ENCODE measurements at places on chromosomes 5 and 9. TPM values are rescaled to one million over a fixed set of nuclear protein-coding genes. Genes with fewer than 3 reads are reported as not detected.

The TRIM7 gene
- polyA plus RNA-seq, result 27.6 TPM

- DNase-seq, result no peak
Measured at GRCh38 chr5:133241179-133242092, 189.6 kb downstream of the HSPA4 start.

DNA sequence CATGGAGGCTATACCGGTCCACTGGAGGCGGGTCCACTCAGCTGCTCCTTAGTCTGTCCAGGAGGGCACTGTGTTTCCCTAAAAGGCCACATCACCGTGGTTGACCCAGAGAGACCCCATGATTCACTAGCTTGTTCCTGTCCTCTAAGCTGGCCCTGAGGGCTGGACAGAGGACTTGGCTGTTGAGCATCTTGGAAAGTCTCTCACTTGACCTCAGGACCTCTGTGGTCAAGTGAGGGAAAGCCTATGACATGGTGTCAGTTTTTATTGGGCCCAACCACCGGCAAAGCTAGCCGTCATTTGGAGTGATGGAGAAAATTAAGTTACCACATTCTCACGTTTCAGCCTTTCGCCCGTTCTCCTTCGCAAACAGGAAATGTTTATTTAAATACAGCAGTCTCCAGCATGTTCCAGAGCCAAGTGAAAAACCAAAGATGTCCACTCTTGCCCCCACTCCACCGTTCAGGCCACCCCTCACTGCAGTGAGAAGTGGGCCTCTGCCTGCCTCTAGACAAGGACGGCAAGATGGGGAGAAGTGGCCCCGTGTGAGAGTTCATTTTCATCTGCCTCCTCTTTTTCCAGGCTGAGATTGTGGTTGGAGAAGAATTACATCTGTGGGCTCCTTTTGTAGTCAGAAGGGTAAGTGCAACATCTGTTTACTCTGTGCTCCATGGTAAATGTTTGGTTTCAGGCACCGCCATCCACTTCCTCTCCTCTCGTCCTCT lies 4.4 kb downstream of the SLIT3 start:
- DNase-seq, result no peak

DNA sequence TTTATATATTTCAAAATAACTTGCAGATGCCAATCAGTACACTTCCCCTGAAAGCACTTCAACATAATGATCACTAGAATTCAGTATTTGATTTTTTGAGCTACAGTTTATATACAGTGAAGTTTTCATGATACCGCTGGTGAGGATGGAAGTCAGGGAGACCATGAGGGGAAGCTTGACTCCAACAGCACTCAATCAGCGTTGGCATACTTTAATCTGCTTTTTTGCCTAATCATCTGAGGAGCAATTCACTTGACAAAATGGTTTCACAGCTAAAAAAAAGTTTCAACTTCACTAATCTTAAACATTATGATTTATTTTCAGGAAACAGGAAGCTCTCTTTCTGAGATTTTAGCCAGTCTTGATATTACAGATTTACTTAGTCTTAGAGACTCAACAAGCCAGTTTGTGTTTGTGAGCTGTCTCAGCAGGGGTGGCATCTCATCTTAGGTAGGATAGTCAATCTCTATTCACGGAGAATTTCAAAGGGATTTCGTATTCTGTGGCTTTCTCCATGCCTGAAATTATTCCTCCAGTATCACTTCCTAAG lies 111.4 kb upstream of the ARRDC3 start:
- DNase-seq, result no peak

GRCh38 chr5:100900142-100900795 lies 2.8 kb downstream of the ST8SIA4 start:
- DNase-seq, result no peak

- DNase-seq, result no peak
Measured at GRCh38 chr5:179608131-179608581, 15.3 kb downstream of the HNRNPH1 start.

All from keratinocyte (primary cell).